ENCODE measurements at places on chromosomes 6 and 20.

DNA sequence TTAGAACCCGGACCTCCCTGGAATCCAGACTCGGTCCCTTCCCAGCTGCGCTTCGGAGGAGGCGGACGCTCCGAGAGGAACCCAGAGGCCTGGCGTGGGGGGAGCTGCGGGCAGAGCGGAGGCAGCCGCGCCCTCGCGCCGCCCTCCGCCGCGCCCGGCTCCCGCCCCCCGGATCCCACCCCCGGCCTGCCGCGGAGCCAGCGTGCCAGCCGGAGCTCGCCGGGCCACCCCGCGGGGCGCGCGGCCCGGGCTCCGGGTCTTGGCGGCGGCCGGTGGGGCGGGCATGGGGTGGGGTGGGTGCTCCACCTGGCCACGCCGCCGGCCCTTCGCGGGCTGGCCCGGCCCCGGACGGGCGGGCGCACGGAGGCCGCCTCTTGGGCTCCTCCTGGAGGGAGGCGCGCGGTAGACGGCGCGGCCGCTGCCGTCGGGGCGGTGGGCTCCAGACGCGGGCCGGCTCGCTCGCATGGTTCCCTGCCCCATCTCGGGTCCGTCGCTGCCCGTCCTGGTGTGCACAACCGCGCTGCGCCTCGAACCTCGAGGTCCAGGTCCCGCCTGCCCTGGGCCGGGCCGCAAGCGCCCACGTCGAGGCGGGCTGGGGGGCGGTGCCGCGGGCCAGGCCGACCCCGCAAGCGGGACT lies 592 bp upstream of the CDYL start:
- no peak for DNase-seq

DNA sequence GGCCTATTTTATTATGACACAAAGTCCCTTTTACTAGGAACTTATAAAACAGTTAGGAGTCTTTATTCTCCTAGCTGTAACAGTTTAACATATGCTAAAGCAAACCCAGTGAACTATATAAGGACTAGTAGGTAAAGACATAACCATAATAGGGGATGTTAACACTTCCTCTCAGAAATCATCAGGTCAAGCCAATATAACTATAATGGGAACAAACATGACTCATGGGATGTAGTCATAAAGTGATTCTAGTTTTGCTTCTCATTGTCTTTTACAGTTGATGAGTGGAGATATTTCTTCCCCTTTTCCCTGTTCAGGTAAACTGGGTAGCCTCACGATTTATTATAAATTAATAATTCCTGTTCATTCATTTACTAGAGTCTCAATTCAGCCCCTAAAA lies 9.7 kb downstream of the PTCHD4 start:
- DNase-seq = no peak

DNA sequence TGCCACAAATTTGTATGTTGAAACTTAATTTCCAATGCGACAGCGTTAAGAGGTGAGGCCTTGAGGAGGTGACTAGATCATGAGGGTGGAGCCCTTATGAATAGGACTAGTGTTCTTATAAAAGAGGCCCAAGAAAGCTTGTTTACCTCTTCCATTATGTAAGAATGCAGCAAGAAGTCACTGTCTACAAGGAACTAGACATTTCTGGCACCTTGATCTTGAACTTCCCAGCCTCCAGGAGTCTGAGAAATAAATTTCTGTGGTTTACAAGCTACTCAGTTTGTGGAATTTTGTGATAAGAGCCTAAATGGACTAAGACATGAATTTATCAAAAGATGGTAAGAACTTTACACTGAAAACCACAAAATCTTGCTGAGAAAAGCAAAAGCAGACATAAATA lies 173.6 kb upstream of the SGK1 start:
- no peak for DNase-seq

- no peak for DNase-seq
Measured at GRCh38 chr6:110101885-110102284, 77.6 kb downstream of the WASF1 start.

GRCh38 chr6:33276581-33276863 lies 401 bp upstream of the B3GALT4 start:
- DNase-seq = no peak

- no peak for DNase-seq
Measured at GRCh38 chr6:25051083-25051482, 115.3 kb upstream of the RIPOR2 start.

- DNase-seq = no peak
Measured at GRCh38 chr20:36279776-36280175, 26.4 kb upstream of the DLGAP4 start.

- no peak for DNase-seq
Measured at GRCh38 chr6:56820060-56820459, 134.8 kb upstream of the BEND6 start.

GRCh38 chr6:170235391-170236125 lies 55.3 kb downstream of the DLL1 start:
- DNase-seq = no peak

- no peak for DNase-seq
Measured at GRCh38 chr6:12476484-12476883, 186.3 kb downstream of the EDN1 start.

- no peak for DNase-seq
Measured at GRCh38 chr6:35541836-35542235, 29.1 kb upstream of the TULP1 start.

GRCh38 chr6:100432136-100432535 lies 32.6 kb downstream of the SIM1 start:
- DNase-seq = no peak

DNA sequence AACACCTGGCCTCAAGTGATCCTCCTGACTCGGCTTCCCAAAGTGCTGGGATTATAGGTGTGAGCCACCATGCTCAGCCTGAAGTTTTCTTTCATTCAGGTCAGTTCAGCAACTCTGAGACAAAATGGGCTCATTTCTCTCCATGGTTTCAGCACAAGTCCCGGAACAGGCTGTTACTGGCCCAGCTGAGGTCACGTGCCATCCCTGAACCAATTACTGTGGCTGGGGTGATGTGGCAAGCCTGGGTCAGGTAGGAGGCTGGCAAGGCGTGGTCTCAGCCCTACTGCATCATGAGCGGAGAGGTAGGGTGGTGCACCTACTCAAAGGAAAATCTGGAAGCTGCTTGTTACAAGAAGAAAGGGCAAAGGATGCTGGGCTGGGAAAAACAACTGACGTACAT lies 326.4 kb downstream of the KIF16B start:
- DNase-seq = no peak

DNA sequence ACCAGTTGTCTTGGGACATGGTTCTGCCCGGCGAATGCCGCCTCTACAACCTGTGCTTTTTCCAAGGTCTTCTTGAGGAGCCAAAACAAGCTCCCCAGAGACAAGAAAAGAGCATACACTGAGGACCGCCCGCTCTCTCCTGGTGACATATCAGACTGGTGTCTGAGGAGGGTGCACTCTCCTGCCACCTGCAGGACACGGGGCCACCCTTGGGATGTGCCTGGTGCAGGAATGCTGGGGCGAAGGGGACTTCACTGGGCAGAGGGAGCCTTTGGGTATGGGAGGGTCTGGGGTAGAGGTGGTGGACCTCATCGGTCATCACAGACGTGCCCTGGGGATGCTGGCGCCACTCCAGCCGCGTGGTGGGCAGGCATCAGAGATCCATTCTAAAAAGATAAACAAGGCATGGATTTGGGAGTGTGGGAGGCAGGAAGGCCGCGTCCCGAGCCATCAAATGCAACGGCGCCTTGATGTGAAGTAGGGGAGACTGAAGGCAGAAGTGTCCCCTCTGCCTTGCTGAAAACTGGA lies 163.3 kb downstream of the CD83 start:
- no peak for DNase-seq

DNA sequence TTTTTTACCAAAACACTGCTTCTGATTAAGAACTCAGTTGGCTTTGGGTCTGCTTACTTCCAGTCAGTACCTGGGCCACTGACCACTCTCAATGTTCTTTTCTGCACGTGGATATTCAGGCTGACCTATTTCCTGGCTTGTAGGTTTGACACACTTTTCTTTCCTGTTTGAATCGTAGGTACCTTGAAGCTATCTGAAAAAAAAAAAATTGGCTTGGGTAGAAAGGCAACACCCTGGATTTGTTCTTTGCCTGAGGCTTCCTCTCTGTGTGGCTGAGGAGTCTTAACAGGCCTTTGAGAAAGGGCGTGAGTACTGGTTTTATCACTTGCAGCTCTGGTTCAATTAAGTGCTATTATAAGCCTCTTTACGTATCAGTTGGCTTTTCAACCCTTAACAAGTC lies 60.6 kb upstream of the IL20RA start:
- DNase-seq = no peak

DNA sequence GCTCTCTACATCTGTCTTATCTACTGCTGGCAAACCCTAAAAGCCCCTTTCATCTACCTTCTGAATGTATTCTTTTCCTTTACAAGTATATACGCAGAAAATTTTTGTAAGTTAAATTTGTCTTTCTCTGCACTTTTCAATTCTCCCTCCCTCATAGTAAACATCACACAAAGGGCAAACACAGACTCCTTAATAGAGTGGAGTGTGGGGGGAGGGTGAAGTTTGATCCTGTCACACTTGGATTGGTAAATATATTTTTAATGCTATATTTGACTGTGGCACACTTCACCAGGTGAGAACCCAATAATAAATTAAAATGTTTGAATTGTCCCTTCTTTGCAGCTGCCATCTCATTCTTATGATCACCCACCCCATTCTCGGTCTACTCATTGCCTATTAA lies 33.2 kb upstream of the PAQR8 start:
- no peak for DNase-seq

DNA sequence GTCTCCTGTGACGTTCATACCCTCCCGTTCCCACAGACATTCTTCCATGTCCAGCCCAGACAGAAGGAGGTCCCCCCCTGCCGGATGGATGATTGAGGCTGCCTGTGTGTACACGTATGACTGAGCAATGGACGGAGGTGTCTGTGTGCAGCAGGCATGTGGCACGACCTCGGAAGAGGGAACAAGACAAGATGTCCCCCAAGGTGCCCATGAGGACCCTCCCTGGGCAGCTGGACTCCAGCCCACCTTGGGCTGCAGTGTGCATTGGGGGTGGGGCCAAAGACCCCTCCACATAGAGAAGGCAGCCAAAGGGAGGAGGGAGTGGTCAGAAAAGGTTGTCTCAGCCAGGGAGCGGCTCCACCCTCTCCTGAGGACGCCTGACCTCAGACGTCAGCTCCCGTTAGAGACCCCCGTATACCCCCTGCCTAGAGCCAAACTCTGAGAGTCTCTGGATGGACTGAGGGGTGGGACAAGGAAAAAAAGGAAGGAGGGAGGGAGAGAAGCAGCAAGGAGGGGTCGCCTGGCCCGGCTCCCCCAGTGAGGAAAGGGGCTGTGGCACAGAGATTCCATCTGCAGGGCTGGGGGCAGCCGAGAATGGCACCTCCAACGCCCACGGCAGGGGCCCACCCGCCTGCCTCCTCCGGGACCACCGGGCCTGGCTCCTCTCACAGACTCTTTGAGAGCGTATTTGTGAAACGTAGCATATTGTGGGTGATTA lies 92.9 kb upstream of the BHLHE23 start:
- no peak for DNase-seq

GRCh38 chr6:49548613-49549304 lies 1.7 kb upstream of the C6orf141 start:
- no peak for DNase-seq

GRCh38 chr6:20565342-20565741 lies 31.1 kb downstream of the CDKAL1 start:
- no peak for DNase-seq

- DNase-seq = no peak
Measured at GRCh38 chr6:166615059-166615770, 11.8 kb downstream of the RPS6KA2 start.

GRCh38 chr6:42572523-42572922 lies 8.7 kb downstream of the UBR2 start:
- DNase-seq = no peak

DNA sequence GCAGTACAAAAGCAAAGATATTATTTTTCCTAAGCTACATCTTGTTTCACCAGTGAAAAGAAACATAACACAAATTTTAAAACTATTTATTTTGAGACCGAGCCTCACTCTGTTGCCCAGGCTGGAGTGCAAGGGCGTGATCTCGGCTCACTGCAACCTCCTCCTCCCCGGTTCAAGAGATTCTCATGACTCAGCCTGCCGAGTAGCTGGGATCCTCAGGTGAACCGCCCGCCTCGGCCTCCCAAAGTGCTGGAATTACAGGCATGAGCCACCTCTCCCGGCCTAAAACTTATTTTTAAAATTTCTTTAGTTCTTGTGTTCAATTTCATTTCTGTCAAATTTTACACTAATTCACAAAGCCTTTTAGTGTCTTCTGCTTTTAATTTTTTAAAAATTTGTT lies 5.9 kb downstream of the SRSF12 start:
- no peak for DNase-seq

GRCh38 chr6:43634702-43635303 lies 837 bp upstream of the MAD2L1BP start:
- no peak for DNase-seq

- DNase-seq = no peak
Measured at GRCh38 chr20:50224531-50225255, 34.1 kb downstream of the CEBPB start.

DNA sequence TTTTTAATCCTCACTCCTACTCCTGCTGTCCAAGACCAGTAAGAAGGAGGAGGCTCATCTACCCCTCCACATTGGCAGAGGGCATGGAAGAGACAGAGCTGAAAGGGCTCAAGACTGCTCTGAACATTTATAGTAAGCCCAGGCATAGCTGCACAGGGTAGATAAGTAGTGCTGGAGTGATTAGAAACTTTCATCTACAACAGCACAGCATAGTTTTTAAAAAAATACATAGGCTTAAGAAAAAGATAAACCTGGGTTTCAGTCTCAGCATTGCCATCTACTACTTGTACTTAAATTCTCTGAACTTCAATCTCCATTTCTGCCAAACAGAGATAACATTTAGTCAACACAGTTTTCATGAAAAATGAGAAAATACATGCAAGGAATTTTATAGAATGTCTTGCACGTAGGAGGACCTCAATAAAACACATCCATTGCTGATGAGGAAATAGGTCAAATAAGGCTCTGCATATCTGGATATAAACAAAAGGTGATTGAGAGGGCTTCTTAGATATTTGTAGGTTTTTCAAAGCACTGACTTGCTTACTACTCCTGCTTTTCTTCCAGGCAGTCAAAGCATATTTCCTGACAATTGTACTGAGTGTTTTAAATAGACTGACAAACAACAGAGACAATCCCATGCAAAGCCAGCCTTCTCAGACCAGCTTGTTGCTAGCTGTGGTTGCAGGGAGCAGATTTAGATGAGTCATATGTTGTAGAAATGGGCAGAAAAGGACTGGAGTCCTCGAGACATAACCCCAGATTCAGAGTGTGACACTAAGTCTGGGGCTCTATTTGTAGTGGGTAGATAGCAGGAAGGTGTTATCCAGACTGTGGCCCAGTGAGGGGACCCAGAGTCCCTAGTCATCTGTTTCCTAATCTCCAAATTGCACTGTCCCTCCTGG lies 107.4 kb upstream of the TAB2 start:
- DNase-seq = no peak

- DNase-seq = no peak
Measured at GRCh38 chr6:118525913-118526780, 21.9 kb upstream of the PLN start.

DNA sequence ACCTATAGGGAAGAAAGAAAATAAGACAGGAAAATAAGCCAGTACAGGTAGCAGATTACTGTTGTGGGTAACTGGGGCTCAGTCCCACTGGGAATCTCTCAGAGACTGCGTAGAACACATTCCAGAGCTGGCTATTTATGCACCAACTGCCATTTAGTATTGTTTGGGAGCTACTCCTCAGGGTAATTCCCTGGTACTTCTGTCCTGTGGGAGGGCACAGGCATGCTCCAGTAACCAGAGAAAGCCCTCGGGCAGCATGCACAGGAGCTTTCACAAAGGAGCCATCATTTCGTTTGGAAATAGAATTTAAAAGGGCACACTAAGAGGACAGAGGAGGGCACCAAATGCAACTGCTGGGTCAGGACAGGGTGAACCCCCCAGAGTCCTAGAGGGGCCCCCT lies 148.0 kb upstream of the LRFN2 start:
- no peak for DNase-seq
